ELR (cell line): ENCODE measurements at places on chromosomes 4 and X.

DNA sequence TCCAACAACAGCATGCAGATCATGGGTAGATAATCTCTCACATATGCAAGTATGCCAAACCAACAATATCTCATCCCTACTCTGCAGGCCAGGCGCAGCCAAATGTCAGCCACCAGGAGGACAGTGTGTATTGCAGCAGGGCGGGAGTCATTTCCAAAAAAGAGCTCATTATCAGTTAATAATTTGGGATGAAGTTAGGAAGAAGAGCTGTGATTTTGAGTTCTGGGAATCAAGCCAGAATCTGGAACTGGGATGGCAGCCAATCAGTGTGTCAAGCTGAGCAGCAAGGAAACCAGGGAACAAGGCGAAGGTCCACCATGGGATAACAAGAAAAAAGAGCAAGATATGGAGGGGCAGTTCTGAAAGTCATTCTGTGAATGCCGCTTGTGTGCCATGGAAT is 88.2 kb upstream of the CAMK2D start:
- DNase-seq, result no peak

DNA sequence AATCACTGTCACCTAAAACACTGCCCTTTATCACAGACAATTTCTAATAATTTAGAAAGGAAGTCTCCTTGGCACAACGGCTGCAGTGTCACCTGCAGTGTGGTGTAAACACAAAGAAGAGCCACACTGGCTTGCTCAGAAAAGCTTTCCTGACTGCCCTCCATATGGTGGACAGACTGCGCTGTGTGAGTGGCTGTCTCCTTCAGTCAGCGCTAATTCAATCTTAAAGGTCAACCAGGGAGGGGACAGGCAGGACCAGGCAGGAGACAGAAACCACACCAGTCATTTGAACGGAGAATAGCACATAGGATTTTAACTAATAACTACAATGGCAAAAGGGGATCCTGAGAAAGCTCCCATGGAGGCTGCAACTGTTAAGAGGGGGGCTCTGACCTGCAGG is 132.1 kb downstream of the NSUN7 start:
- DNase-seq, result no peak

DNA sequence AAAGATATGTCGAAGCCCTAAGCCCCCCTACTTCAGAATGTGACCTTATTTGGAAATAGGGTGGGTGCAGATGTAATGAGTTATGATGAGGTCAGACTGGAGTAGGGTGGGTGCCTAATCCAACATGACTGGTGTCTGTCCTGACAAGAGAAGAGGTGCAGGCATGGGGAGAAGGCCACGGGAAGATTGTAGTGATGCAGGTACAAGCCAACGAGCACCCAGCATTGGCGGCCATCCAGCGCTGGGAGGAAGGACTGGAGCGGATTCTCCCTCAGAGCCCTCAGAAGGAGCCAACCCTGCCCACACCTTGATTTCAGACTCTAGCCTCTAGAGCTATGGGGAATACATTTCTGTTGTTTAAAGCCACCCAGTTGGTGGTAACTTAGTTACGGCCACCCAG is 237.2 kb downstream of the EVC2 start:
- DNase-seq, result no peak

GRCh38 chr4:34271479-34272355 is 1972.6 kb downstream of the ARAP2 start:
- peak; percentile 13 for DNase-seq

DNA sequence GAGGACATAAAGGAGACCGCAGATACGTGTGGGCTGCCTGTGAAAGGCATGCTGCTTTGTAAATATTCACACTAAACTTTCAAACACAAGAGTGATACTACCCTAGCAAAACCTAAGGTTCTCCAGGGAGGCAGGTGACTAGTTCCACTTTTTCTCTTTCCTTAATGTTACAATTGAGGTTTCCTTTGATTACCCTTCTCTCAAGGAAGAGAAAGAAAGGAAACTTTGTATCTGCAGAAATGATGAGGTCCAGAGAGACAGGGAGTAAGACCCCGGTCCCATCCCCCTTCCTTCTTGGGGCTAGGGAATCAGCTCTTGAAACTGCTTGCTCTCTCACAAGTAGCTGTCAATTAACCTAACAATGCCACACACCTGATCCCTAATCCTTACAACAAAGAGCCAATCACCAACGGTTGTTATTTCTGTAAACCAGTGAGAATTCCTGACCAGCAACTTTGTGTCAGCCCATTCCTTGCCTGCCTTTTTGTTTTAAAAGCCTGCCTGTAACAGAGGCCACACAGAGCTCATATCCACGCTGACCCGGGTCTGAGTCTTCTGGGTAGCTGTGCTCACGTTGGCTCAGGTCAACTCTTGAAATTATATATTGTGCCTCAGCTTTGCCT is 754.8 kb upstream of the FRG1 start:
- no peak for DNase-seq

- DNase-seq, result no peak
Measured at GRCh38 chr4:169957785-169958184, 68.4 kb downstream of the MFAP3L start.

DNA sequence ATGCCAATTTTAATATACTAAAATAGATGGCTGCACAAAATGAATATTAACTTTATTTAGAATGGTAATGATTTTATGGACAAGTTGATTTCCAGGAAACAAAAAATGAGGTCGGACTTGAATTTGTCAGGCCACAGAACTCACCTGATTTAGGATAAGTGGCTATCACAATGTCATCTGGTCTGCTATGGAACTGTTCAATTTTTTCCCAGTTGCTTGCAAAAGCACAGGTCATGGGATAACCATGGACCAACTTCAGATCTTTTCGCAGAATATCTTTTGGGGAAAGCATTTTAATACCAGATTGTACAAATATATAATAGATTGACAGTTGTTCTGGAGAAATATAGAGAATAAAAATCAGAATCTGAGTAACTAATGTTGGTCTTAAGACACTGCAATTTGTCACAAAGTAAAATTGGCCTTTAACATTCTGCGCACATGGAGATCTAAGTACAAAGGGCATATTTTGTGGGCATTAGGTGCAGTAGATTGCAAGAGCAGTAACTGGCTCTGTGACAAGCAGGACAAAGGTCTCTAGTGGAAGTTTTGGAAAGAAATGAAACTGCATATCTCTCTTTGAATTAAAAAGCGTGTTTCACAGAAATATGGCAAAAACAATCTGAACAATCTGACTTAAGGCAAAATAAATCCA is 5.4 kb downstream of the SULT1B1 start:
- no peak for DNase-seq

DNA sequence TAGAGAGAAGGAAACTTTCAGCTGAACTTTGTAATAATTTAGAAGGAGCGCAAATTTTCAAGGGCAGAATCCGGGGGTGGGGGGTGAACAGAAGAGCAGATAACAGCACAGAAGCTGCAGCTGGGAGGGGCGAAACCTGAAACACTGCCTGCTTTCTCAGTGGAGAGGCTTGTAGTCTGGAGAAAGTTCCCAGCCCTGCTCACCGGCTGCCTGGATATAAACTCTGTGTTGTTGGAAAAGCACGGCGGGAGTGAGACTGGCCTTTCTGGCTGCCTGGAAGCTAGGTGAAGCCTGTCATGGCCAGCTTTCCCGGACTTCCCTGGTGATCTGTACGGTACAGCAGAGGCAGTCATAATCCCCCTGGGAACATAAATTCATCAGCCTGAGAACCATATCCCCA is 1352.1 kb upstream of the DIAPH2 start:
- no peak for DNase-seq

GRCh38 chrX:154540897-154541535 is 5.6 kb downstream of the G6PD start:
- DNase-seq, result peak; percentile 51
